ENCODE measurements at places on chromosomes 11 and 22.

- DNase-seq = no peak
Observed at GRCh38 chr11:34924714-34925113, 8.3 kb downstream of the PDHX start.

GRCh38 chr11:64081745-64082442, 46.2 kb downstream of the FLRT1 start:
- DNase-seq = no peak

DNA sequence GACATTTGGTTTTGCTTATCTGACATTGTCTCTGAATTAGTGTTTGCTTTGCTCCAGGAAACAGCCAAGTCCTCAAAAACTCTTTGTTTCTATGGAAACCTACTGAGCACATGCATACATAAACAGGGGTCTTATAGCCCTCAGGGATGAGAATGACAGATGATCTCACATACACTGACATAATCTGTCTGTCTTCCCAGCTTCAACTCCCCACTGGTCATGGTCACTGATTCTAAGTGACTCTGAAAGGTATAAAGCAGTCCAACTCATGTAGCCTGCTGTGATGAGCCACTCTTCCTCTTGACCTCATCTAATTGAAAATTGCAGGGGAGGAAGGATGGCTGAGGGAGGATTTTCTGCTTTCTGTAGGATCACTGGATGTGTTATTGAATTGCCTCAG, 12.6 kb downstream of the ZNF143 start:
- no peak for DNase-seq

GRCh38 chr22:26579331-26579886, 10.5 kb downstream of the TPST2 start:
- peak; percentile 74 for DNase-seq

- peak; percentile 89 for DNase-seq
Observed at GRCh38 chr22:46737976-46738646, at the start of gene CERK. Gene CERK, minus strand, starts transcription at chr22:46738252. Its CDS starts 104 bp downstream, at chr22:46738148.

DNA sequence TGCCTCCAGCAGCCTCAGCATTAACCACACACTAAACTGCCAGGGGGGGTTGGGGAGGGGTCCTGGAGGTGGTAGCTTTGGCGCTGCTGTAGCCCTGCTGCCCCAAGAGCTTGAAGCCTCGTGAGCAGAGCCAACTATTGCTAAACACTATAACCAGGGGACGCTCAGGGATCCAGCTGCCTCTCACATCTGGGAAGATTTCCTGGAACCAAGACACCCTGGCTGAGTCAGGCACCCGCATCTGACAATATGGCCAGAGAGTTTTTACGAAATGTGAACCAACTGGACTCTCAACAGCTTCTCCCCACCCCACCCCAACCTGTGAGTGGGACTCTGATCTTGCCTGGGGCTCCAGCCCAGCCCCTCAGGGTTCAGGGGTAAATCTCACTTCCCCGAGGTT, 14.3 kb downstream of the C1QTNF6 start:
- DNase-seq = no peak

- DNase-seq = peak; percentile 2
Observed at GRCh38 chr11:82229341-82229740, 504.3 kb downstream of the FAM181B start.

GRCh38 chr22:40107851-40108378, 69.8 kb upstream of the TNRC6B start:
- DNase-seq = peak; percentile 27

DNA sequence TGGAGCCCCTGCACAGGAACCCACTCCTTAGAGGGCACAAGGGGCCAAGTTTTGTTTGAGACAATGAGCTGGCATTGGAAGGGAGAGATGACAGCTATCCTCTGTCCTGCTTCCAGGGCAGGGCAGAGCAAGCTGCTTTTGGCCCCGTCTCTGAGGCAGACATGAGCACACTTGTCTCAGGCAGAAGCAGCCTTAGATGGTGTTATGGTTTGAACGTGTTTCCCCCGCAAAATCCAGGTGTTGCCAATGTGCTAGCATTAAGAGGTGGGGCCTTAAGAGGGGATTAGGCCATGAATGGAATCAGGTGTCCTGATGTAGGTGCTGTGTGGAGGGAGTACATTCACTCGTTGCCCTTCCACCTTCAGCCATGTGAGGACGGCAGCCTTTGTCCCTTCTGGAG, 2.5 kb downstream of the TP53AIP1 start:
- DNase-seq = no peak

DNA sequence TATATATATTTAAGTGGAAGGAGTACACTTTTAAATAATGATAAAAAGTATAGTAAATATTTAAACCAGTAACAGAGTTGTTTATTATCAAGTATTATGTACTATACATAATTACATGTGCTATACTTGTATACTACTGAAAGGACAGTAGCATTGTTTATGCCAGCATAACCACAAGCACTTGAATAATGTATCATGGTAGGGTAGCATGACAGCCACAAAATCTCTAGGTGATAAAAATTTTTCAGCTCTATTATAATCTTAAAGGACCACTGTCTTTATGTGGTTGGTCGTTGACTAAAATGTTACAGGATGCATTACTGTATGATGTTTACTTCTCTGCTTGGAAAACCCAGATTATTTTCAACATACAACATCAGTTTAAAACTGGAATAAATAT, 349.2 kb downstream of the CASP12 start:
- DNase-seq = no peak

DNA sequence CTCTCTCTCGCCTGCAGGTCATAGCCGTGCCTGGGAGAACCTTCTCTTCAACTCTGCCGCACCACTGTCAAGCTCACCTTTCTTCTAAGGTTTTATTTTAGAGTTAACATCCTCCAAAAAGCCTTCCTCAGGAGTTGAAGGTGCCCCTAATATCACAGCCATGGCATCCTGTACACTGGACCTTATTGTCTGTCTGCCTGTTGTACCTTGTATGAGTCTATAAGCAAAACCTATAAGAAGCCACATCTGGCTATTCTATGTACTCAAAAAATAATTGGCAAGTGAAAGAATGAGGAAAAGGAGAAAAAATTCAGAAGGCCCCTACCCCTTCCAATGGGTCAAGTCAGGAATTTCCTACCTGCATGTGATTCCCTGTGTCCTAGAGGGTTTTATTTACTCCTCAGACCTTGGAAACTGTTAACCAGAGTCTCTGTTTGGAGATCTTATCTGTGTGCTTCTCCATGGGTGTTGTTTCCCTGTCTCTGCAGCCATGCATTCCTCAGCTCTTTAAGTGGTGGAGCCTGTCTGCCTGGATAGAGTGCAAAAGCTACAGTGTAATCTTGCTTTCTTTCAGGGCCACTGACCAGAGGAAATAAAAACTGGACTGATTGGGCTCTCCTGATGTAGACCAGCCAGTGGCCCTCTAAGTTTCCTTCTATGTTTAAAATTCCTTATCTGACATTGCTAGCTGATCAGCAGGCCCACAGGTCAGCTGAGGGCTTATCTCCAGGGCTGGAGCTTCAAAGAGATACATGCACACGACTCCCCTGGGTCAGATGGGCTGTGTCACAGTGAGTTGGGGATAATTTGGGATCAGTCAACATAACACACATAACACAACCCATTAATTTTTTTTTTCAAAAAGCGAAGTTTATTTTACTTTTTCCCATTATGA, 37.6 kb upstream of the TMEM135 start:
- no peak for DNase-seq

GRCh38 chr11:12417691-12418611, 40.6 kb downstream of the PARVA start:
- no peak for DNase-seq

- no peak for DNase-seq
Observed at GRCh38 chr22:30837531-30837930, 131.0 kb downstream of the MORC2 start.

- no peak for DNase-seq
Observed at GRCh38 chr11:43130616-43131015, 181.2 kb upstream of the API5 start.

DNA sequence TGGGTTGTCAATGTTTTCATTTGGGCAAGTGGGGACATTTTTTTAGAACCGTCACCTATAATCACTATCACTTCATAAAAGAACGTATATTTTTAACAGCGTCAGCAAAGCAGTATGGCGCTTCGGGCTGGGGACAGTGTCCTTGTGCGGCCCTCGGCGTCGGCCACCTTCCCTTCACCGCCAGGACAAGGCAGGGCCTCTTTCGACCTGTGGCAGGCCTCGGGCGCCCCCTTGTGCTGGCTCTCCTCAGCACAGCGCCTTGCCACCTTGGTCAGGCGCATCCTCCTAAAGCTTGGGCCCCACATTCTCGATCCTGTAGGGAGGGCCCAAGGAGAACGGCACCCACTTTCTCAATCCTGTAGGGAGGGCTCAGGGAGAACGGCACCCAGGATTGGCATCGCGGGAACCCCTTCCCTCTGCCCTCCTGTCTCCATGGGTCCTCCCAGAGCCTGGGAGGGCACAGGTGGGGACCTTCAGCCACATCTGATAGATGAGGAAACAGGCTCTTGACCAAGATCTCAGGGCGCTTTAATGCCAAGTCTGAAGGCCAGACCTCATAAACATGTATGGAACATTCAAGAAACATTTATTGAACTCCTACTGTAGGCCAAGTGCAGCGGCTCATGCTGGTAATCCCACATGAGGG, 11.5 kb upstream of the FADD start:
- peak; percentile 68 for DNase-seq

- no peak for DNase-seq
Observed at GRCh38 chr11:64276653-64277431, 7.6 kb downstream of the BAD start.

DNA sequence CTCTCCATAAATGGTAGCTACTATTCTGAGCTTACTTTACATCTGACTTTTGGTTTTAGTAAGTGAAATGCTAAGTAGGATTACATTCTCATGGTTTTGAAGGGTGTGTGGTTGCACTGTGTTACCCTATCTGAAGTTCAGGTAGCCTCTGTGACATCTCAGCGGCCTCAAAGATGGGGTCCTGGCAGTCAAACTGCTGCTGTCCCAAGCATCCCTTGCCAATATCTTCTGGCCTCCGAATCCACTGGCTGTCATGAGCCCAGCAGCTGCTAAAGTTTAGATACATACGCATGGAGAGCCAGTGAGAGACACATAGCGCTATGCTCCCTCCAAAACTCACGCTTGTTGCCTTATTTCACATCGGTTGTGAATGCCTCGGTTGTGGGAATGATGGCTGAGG, 34.9 kb downstream of the UBASH3B start:
- no peak for DNase-seq

GRCh38 chr11:16793511-16793910, 55.1 kb downstream of the C11orf58 start:
- no peak for DNase-seq

GRCh38 chr11:102807921-102808320, 10.0 kb upstream of the MMP1 start:
- no peak for DNase-seq

- DNase-seq = peak; percentile 40
Observed at GRCh38 chr22:30890686-30891442, 77.7 kb downstream of the MORC2 start.

GRCh38 chr11:90220391-90220790, 2.5 kb downstream of the CHORDC1 start:
- no peak for DNase-seq

- DNase-seq = no peak
Observed at GRCh38 chr11:39569789-39570188, 1889.7 kb downstream of the LRRC4C start.

- no peak for DNase-seq
Observed at GRCh38 chr22:28381429-28382167, 298.0 kb downstream of the TTC28 start.

DNA sequence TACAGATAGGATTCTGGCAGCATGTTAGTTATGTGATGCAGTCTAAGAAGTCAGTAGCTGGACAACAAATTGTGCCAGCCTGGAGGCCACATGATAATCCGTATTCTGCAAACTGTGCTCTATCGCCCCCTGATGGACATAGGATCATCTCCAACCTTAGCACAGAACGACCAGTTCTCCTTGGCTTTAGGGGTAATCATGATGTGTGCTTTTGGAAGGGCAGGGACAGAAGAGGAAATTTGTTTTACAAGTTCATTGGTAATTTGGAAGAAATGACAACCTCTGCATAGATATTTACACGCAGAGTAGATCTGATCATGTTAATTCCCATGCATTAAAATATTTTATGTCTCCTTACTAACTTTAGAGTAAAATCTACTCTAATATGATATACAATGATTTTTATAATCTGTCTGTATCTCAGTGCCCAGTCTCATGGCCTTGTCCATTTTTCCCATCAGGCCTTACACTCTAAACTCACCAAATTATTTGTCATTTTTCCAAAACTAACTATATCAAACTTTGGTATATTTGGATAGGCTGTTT, 12.1 kb downstream of the OR10D3 start:
- DNase-seq = peak; percentile 44

DNA sequence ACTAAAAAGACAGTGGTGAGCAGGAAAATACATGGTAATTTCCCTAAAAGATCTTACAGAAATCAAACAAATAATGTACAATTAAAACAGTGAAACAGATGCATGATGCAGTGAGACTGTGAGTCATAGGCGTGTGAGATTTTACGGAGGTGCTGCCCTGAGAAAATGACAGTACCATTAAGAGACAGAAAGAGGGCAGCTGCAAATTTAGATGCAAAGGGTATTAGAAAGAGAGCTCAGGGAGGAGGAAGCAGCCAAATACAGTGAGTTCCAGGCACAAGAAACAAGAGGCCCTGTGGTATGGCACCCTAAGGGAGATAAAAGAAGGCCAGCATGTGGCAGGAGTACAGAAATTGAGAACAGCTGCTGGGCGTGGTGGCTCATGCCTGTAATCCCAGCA, 88.5 kb upstream of the FIBIN start:
- no peak for DNase-seq

DNA sequence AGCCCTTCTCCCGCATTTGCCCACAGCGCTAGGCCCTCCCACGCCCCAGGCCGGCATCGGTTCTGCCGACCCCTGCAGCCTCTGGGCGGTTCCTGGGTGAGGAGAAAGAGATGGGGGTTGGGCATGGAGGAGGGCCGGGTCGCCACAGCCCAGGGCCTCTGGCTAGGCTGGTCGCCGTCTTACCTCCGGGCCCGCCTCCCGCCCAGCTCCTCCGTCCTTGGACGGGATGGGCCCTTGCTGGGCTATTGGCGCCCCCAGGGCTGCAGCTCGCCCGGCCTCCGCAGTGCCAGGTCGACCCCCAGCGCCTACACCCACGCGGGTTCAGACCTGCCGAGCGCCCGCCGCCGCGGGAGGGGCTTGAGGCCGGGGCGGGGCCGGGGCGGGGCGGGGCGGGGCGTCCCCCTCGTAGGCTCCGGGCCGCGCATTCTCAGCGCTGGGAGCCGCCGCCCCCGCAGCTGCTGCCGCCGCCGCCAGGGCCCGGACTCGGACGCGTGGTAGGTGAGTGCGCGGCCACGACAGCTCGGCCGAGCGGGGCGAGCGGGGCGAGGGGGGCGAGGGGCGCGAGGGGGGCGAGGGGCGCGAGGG, at the start of gene CD151:
Gene CD151, plus strand, starts transcription at position 424 of the 585 bp plus-strand sequence. CDS start 3,118 bp downstream, outside the sequence.
- DNase-seq = peak; percentile 76

GRCh38 chr11:114158421-114158820, 98.9 kb downstream of the ZBTB16 start:
- no peak for DNase-seq

DNA sequence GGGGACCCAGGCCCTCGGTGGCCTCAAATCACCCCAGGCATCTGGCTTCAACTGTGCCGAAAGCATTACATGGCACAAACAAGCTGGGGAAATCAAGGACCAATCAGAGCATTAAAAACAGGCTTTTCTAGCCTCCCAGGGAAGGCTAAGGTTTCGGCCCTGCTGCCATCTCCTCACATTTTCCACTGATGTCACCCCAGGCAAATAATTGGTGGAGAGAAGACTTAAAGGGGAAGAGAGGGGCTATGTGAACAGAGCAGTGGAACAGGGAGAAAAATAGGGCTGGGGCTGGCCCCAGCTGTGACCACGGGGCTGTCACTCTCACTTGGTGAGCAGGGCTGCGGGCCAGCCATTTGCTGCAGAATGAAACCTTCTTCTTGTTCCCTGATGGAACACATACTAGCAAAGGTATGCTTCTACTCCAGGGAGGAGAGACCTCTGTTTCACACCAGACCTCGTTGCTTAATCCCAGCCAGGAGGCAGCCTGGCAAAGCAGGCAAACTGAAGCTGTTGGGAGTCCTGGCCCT, 581.3 kb downstream of the SOX6 start:
- no peak for DNase-seq

Data from CD4-positive, alpha-beta T cell treated with Interleukin-17A for 4 hours (primary cell).